ENCODE measurements at places on chromosomes 2 and 18. TPM values are rescaled to one million over a fixed set of nuclear protein-coding genes. Genes with fewer than 3 reads are reported as not detected.

DNA sequence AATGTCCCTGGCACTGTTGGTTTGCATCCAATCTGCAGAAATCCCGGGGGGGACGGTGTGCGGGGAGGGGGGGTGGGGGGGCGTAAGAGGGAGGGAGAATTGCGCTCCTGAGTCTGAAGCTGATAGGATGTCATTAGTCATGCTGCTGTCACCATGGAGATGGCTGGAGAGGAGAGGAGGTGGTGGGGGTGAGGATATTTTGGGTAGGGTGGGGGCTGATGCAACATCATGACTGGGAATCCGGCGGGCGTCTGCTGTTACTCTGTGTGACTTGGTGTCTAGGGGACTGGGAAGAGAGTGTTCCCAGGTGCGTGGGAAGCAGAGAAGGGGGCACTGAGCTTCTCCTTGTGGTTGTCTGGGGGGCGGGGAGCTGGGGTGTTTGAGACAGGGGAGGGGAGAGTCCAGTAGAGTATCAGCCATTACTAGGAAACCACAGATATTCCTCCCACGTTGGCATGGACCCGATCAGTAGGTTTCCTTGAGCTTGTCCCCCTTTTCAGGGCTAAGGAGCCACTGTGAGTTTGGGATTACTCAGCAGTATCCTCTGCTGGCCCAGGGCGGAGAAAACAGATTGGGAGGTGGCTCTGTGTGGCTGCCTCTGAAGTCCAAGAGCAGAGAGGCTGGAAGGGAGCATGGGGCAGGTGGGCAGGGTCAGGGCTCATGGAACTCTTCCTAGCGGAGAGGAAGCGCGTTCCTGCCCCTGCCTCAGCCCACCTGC lies 18.9 kb downstream of the TET3 start:
- DNase-seq, result no peak

DNA sequence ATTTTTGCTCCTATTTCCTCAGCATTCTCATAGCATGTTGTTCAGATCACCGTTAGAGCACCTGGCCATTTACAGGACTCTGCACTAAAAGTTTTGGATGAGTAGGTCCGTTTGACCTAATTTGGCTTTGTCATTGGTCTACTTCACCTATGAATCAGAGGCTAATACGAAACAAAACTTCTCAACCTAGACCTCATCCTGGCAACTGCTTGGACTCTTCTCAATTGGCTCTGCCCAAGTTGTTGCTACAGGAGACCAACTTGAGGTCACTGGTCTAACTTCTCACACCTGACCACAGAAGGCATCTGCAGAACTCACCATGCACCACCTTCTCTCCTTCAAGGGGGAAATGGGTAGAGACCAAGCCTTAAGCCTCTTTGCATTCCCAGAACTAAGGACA lies 663.7 kb downstream of the PLCL1 start:
- no peak for DNase-seq

GALNT5 gene
- total RNA-seq, result 23.4 TPM

GRCh38 chr2:173792166-173792565 lies 173.0 kb downstream of the SP3 start:
- no peak for DNase-seq

GRCh38 chr2:147646818-147647468 lies 197.9 kb upstream of the ACVR2A start:
- DNase-seq, result no peak

DNA sequence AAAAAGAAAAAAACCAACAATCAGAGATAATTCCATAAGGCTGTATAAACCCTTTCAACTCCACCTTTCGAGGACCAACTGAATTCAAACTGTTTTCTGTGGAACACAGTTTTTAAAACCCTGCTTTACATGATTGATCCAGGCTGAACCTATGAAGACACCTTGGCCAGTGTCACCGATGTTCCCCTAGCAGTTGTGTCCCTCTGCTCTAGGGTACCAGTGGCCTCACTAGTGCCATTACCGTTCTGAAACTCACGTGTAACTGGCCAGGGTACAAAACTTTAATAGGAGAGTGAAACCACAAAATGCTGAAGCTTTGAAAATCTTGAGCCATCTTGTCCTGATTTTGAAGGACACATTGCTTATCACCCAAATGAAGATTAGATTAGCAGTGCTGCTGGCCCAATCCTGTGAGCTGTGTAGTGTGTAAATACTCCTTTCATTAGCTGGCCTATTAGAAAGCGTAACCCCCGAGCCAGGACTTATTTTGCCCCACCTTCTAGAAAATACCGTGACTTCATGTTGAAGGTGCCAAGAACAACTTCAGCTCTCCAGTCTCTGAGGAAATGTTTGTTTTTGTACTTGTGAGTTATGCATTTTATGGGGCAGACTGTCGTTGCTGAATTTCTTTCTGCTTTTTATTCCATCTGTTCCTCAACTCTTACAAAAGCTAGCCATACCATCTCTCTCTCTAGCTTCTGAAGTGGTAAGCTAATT lies 147.8 kb upstream of the MAP3K20 start:
- DNase-seq, result peak; percentile 75

PDCD1 gene
- not detected for total RNA-seq

TXNL4A gene
- 31.0 TPM for total RNA-seq

GRCh38 chr18:36492604-36493329 lies 195.3 kb downstream of the FHOD3 start:
- DNase-seq, result no peak

DAPL1 gene
- total RNA-seq, result not detected

MYCN gene
- 3.3 TPM for total RNA-seq

GRCh38 chr2:222545823-222546795 lies 109.8 kb downstream of the FARSB start:
- no peak for DNase-seq

MAP4K3 gene
- total RNA-seq, result 208 TPM

- DNase-seq, result no peak
Observed at GRCh38 chr2:200353120-200353519, 46.6 kb downstream of the SPATS2L start.

FANCL gene
- total RNA-seq, result 73.8 TPM

DNA sequence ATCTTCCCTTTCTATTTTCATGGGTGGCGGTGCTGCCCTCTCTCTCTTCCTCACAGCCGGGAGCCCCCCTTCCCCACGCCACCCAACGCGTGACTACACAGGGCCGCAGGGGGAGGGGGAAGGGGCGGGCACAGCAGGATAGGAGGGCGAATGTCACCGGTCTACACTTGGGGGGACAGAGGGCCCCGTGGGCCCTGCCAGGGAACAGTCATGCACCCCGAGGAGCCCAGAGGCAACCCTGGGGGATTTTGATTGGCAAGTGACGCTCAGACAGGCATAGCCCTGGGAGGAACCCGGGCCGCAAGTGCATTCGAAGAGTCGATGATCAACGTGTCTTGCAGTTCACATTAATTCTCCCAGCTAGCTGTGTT lies 91.1 kb upstream of the ANKRD30BL start:
- DNase-seq, result no peak

LRRC30 gene
- 0.32 TPM for total RNA-seq

GRCh38 chr2:172335736-172336135 lies 91.7 kb upstream of the ITGA6 start:
- DNase-seq, result no peak

- DNase-seq, result no peak
Observed at GRCh38 chr18:4453567-4453873, 1.6 kb downstream of the DLGAP1 start.

GTF3C2 gene
- 37.7 TPM for total RNA-seq

VIL1 gene
- total RNA-seq, result not detected

CD8B2 gene
- total RNA-seq, result 0.37 TPM

RAD51AP2 gene
- 0.26 TPM for total RNA-seq

GRCh38 chr18:53489266-53489665 lies 735.2 kb downstream of the MBD2 start:
- no peak for DNase-seq

GRCh38 chr2:190717306-190717705 lies 68.4 kb downstream of the NAB1 start:
- no peak for DNase-seq

DNA sequence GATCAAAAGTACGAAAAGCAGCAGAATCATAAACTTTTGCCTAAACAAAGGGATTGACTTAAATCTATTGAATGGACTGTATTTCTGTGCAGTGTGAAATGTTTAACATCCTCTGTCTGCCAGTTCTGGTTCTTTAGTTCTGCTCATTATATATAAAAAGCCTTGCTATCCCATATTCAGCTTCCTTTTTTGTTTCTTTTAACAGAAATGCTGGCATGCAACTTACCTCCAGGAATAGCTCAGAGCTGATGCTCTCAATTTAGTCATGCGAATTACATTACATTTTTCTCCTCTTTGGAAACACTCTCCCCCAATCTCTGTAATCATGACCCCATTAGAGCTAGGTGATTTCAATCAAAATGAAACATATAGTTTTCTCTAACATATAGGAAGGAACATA lies 73.6 kb downstream of the SPHKAP start:
- DNase-seq, result no peak

GRCh38 chr18:74274700-74275099 lies 17.1 kb downstream of the CYB5A start:
- no peak for DNase-seq

DNA sequence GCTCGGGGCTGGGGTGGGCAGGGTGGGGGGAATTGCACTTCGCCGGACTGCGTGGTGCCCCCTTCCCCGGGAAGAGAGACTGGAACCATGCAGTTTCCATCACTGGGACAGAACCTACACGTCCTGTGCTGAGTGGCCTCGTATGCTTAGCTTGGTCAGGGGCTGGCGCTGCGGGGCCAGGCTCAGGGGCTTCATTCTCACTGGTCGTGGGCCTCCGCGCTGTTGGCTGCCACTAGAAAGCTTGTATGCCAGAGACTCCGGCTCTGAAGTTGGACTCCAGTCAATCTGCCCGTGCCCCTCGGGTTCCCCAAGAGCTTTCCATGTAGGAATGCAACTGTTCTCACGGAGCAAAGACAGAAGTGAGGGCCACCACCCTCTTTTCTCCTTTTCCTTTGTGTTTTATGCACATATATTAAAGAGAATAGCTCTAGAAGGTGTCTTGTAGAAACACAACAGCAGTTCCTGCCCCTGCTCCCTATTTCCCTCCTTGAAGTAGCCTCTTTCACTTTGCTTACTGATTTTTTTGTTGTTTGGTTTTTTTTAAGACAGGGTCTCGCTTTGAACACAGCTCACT lies 64.0 kb upstream of the YWHAQ start:
- DNase-seq, result no peak

GPR148 gene
- total RNA-seq, result not detected

Measured in urinary bladder (tissue), 4 donors.